ENCODE measurements at places on chromosomes 3 and 15.

DNA sequence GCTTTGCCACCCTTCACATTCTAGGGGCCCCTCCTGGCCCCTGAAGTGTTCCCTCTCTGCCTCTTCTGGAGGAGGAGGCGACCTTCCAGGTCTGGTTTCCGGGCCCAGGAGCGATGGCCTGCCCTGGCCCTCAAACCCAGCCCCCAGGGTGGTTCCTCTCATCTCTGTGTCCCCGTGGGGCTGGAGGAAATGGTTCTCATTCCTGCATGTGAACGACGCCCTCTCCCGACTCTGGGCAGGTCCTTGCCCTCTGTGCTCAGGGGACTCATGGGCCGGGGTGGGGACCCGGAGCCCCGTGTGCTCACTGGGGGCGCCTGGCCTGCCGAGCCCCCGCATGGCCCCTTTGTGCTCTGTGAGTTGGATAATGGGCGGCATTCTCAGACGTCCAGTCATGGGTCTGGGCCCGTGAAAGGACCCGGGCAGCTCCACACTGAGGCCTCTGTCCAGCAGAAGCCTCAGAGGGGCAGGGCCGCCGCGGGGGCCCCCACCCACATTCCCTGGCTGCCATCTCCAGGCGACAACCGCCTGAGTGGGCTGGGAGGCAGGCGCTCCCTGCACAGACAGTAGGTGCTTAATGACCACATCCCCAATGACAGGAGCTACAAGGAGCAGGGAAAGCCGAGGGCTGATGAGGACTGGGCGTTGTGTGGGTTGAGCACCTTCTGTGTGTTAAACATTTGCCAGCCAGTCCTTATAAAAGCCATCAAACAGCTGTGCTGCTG lies 5.5 kb upstream of the PLXND1 start:
- peaks cover 25% of the 10 kb centered on the region for H3K4me1 ChIP-seq
- no peaks in the 10 kb centered on the region for H3K36me3 ChIP-seq
- H3K4me3 ChIP-seq = peak overlapping the region; percentile 30
- DNase-seq = peak; percentile 76
- H3K27ac ChIP-seq = peak overlapping the region; percentile 84
- no peaks in the 10 kb centered on the region for H3K27me3 ChIP-seq

DNA sequence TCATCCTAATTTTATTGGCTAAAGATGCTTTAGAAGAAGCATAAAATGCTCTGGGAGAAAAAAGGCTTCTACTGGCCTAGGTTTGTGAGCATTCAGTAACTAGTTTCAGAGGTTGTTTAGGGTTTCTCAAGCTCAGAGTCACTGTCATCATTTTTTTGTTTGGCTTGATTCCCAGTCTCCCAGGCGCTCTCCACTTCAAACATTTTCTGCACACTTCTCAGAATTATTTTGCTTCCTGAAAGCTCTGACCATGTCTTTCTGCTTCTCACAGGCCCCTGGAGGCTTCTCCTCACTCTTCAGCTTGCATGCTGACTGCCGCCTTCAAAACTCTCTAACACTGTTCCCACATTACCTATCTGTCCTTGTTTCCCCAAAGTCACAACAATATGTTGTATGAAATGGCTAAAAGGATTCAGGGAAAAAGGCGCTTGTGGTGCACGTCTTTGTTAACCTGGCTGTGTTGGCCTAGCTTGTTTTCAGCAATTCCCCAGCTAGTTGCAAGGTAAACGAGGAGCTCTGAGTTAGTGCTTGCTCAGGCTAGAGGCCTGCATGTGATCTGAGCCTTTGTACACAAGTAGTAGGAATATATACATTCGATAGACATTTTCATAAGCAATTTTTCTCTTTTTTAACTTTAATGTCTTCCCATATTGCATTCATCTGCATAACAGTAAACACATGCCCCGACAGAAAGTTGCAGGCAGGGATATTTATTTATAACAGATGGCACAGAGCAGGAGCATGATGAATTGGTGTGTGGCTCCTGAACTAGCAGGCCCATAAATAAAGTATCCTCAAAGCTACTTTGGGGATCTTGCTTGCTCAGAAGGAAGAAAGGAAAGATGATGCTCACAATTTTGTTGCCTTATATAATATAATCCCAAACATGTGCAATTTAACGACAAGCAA lies 129.2 kb upstream of the DPH6 start:
- no peak overlapping the region for H3K4me3 ChIP-seq
- no peaks in the 10 kb centered on the region for H3K36me3 ChIP-seq
- H3K27ac ChIP-seq = no peak overlapping the region
- peak; percentile 13 for DNase-seq
- H3K27me3 ChIP-seq = no peaks in the 10 kb centered on the region

- H3K4me3 ChIP-seq = no peak overlapping the region
- no peak for DNase-seq
- no peaks in the 10 kb centered on the region for H3K4me1 ChIP-seq
- H3K27me3 ChIP-seq = no peaks in the 10 kb centered on the region
Measured at GRCh38 chr15:80669663-80670273, 25.3 kb upstream of the ABHD17C start.

- H3K36me3 ChIP-seq = no peaks in the 10 kb centered on the region
- H3K27me3 ChIP-seq = no peaks in the 10 kb centered on the region
- no peak for DNase-seq
- H3K4me1 ChIP-seq = no peaks in the 10 kb centered on the region
Measured at GRCh38 chr3:17204049-17204650, 319.4 kb downstream of the PLCL2 start.

- no peak for DNase-seq
- no peak overlapping the region for H3K4me3 ChIP-seq
Measured at GRCh38 chr3:126781889-126782491, 78.0 kb downstream of the CHCHD6 start.

- peaks cover 9% of the 10 kb centered on the region for H3K27me3 ChIP-seq
- no peaks in the 10 kb centered on the region for H3K36me3 ChIP-seq
- DNase-seq = no peak
- no peak overlapping the region for H3K27ac ChIP-seq
Measured at GRCh38 chr3:51257870-51258269, 127.2 kb upstream of the MANF start.

GRCh38 chr15:90029024-90029423 lies 27.9 kb downstream of the ZNF710 start:
- DNase-seq = no peak
- H3K27me3 ChIP-seq = no peaks in the 10 kb centered on the region
- no peak overlapping the region for H3K27ac ChIP-seq
- no peak overlapping the region for H3K4me3 ChIP-seq

DNA sequence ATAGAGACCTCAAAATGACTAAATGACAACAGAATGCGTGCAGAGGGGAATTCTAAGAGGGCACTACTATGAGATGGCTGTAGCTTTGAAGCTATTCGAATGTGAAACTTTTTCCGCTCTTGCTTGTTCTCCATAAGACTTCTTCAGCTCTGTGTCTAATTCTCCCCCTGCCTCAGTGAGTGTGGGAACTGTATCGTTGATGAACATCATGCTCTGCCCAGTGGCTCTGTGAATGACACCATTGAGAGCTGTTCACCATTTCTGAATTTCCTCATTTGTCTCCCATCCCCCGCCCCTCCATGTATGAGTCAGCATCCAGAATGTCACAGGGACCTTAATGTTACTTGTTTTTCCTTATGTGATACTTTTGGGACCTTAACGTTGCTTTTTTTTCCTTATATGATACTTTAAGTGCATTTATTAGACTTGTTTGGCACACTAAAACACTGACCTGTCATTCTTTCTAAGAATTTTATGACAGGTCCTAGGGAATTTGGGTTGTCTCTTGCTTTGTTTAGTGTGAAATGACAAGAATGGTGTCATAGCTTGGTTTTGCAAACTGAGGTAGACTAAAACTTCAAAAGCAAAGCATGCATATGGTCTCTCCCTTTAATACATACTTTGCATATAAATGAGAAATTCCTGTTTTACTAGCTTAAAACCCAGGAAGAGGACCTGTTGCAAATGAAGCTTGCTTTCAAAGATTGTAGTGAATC lies 99.6 kb downstream of the FNDC3B start:
- peaks cover 20% of the 10 kb centered on the region for H3K36me3 ChIP-seq
- peaks cover 36% of the 10 kb centered on the region for H3K4me1 ChIP-seq
- no peaks in the 10 kb centered on the region for H3K27me3 ChIP-seq
- no peak overlapping the region for H3K27ac ChIP-seq
- no peak overlapping the region for H3K4me3 ChIP-seq
- DNase-seq = no peak

Measured in SJCRH30 (cell line).